Keratinocyte (primary cell): ENCODE measurements at places on chromosomes 4 and X. TPM values are rescaled to one million over a fixed set of nuclear protein-coding genes. Genes with fewer than 3 reads are reported as not detected.

DNA sequence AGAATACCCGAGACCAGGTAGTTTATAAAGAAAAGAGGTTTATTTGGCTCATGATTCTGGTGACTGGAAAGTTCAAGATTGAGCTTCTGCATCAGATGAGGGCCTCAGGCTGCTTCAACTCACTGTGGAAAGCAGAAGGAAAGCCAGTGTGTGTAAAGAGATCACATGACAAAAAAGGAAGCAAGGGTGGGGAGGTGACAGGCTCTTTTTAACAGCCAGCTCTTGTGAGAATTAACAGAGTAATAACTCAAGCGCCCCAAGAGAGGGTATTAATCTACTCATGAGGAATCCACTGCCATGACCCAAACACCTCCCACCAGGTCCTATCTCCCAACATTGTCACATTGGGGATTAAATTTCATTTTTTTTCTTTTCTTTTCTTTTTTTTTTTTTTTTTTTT is 6.3 kb upstream of the YIPF6 start:
- no peaks in the 10 kb centered on the region for H3K4me1 ChIP-seq
- no peak overlapping the region for H3K27ac ChIP-seq
- no peak overlapping the region for H3K4me3 ChIP-seq
- no peaks in the 10 kb centered on the region for H3K36me3 ChIP-seq

The MAGEB1 gene
- not detected in 3 replicates for polyA plus RNA-seq

The ZCCHC12 gene
- not detected in 3 replicates for polyA plus RNA-seq

The GABRG1 gene
- polyA plus RNA-seq, result not detected in 3 replicates

DNA sequence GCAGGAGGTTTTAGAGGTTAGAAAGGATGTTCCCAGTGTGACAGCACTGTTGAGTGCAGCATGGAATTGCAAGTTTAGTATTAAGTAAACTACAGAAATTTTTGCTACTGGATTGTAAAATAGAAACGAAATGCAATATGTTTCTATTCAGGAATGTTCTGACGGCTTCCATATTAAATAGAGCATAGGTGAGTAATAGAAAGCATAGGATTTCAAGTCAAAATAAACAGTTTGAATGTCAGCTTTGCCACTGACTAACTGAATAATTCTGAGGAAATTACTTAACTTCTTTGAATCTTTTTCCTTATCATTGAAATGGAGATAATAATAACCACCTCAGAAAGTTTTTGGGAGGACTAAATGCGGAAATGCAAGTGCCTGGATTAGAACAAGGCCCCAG is 331.9 kb upstream of the GK2 start:
- no peak overlapping the region for H3K27ac ChIP-seq
- DNase-seq, result no peak
- no peaks in the 10 kb centered on the region for H3K27me3 ChIP-seq

DNA sequence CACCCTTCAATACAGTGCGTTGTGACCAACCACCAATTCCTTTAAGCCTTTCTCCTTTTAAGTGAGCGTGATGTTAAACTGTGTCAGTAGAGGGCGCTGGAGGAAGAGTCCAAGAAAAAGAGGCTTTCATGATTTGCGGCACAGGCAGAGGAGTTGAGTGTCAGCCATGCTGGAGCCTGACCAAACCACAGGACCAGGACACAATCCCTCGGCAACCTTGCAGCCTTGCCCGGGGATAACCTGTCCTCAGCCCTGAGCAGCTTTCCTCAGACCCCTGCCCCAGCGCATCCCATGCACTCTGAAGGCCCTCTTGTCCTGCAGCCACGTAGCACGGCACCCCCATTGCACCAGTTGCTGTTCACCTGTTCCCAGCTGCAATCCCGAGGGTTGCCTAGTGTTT is 53.5 kb upstream of the SMIM31 start:
- H3K4me3 ChIP-seq, result no peak overlapping the region
- H3K27me3 ChIP-seq, result no peaks in the 10 kb centered on the region
- H3K27ac ChIP-seq, result no peak overlapping the region

The BGN gene
- 0.03 to 0.12 TPM (median 0.07 TPM) in 3 replicates for polyA plus RNA-seq

- no peaks in the 10 kb centered on the region for H3K36me3 ChIP-seq
- H3K27ac ChIP-seq, result no peak overlapping the region
- H3K4me1 ChIP-seq, result peaks cover 21% of the 10 kb centered on the region
- DNase-seq, result peak; percentile 15
- H3K4me3 ChIP-seq, result peak overlapping the region; percentile 29
- H3K27me3 ChIP-seq, result no peaks in the 10 kb centered on the region
Measured at GRCh38 chrX:103533511-103534216, 14.4 kb upstream of the RAB40A start.

GRCh38 chr4:74283614-74284013 is 24.7 kb upstream of the EPGN start:
- H3K36me3 ChIP-seq, result no peaks in the 10 kb centered on the region
- H3K27me3 ChIP-seq, result no peaks in the 10 kb centered on the region
- peak overlapping the region; percentile 50 for H3K27ac ChIP-seq
- H3K4me1 ChIP-seq, result peaks cover 33% of the 10 kb centered on the region
- DNase-seq, result peak; percentile 83
- no peak overlapping the region for H3K4me3 ChIP-seq

GRCh38 chrX:119784747-119785446 is 6.5 kb downstream of the RPL39 start:
- no peaks in the 10 kb centered on the region for H3K27me3 ChIP-seq
- peaks cover 9% of the 10 kb centered on the region for H3K4me1 ChIP-seq
- no peak overlapping the region for H3K27ac ChIP-seq
- H3K4me3 ChIP-seq, result no peak overlapping the region
- DNase-seq, result no peak

GRCh38 chr4:83267830-83268475 is 16.6 kb downstream of the COQ2 start:
- H3K4me1 ChIP-seq, result no peaks in the 10 kb centered on the region
- no peaks in the 10 kb centered on the region for H3K27me3 ChIP-seq
- no peak overlapping the region for H3K27ac ChIP-seq
- no peak overlapping the region for H3K4me3 ChIP-seq

DNA sequence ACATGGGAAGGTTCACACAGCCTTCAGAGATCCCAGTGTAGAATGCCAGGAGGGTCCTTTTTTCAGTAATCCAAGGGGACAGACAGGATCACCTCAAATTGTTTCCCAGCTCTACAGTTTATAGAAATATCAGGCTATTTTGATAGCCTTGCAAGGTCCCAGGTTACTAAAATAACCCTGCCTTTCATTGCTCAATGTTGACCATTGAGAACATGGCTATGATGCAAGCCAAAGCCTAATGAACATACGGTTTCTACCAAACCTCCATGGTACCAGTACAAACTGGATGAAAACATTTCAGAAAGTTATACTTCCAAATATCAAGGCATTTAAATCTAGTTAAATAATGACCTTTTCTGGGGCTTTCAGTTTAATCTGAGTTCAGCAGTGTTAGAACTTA is 151.5 kb downstream of the PLS3 start:
- no peaks in the 10 kb centered on the region for H3K36me3 ChIP-seq
- no peak for DNase-seq
- no peaks in the 10 kb centered on the region for H3K4me1 ChIP-seq
- H3K27me3 ChIP-seq, result no peaks in the 10 kb centered on the region

The RAB40A gene
- 0.02 to 0.63 TPM (median 0.33 TPM) in 3 replicates for polyA plus RNA-seq

The NOX1 gene
- not detected in 3 replicates for polyA plus RNA-seq

- H3K27me3 ChIP-seq, result no peaks in the 10 kb centered on the region
- H3K4me3 ChIP-seq, result no peak overlapping the region
- no peaks in the 10 kb centered on the region for H3K4me1 ChIP-seq
- H3K36me3 ChIP-seq, result no peaks in the 10 kb centered on the region
- DNase-seq, result no peak
Measured at GRCh38 chr4:33850371-33850902, 2393.9 kb downstream of the ARAP2 start.

- no peaks in the 10 kb centered on the region for H3K4me1 ChIP-seq
- H3K36me3 ChIP-seq, result no peaks in the 10 kb centered on the region
- H3K27ac ChIP-seq, result no peak overlapping the region
- no peak for DNase-seq
- no peak overlapping the region for H3K4me3 ChIP-seq
- H3K27me3 ChIP-seq, result no peaks in the 10 kb centered on the region
Measured at GRCh38 chr4:42636645-42636949, 20.3 kb downstream of the ATP8A1 start.

DNA sequence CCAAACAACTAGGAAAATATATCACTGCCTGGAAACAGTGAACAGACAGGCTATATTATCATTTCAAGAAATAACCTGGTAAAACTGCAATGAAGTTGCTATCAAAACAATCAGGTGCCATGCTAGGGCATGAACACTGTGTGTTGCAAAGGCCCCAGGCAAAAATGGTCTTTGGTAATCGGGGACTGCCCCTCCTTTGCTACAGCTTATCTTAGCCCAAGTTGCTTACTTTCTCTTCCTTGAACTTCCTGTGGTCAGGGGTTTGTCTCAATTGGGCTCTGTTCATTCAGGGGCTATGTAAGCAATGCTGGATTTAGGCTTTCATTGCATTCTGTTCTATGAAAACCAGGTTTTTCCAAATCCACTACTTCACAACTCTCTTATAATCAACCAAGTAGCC is 30.4 kb downstream of the SCML1 start:
- H3K27ac ChIP-seq, result no peak overlapping the region
- no peak overlapping the region for H3K4me3 ChIP-seq

DNA sequence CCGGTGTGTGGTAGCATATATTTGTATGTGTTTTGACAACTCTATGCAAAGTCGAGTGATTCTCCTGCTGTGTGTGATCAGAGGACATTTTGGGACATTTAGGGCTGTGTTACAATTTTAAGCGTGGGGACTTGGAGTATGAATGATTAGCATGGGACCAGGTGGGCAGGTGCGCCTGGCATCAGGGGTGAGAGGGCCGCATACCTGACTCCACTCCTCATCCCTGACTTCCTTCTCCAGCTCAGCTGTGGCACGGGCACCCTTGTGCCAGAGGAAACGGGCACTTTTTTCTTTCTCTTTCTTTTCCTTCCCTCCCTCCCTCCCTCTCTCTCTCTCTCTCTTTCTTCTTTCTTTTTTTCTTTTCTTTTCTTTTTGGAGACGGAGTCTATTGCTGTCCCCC is 15.7 kb upstream of the PLCXD1 start:
- H3K4me3 ChIP-seq, result no peak overlapping the region
- H3K27ac ChIP-seq, result no peak overlapping the region
- H3K27me3 ChIP-seq, result no peaks in the 10 kb centered on the region
- H3K36me3 ChIP-seq, result no peaks in the 10 kb centered on the region
- peaks cover 12% of the 10 kb centered on the region for H3K4me1 ChIP-seq
- no peak for DNase-seq

GRCh38 chr4:3466691-3467600 is 3.8 kb downstream of the DOK7 start:
- H3K36me3 ChIP-seq, result no peaks in the 10 kb centered on the region
- H3K4me1 ChIP-seq, result peaks cover 11% of the 10 kb centered on the region
- peaks cover 75% of the 10 kb centered on the region for H3K27me3 ChIP-seq
- H3K4me3 ChIP-seq, result no peak overlapping the region

GRCh38 chr4:40881851-40882250 is 132.1 kb downstream of the NSUN7 start:
- no peak for DNase-seq
- H3K27me3 ChIP-seq, result no peaks in the 10 kb centered on the region
- no peak overlapping the region for H3K27ac ChIP-seq
- H3K4me1 ChIP-seq, result no peaks in the 10 kb centered on the region
- H3K36me3 ChIP-seq, result peaks cover 21% of the 10 kb centered on the region

GRCh38 chr4:15690020-15690809 is 8.6 kb downstream of the FAM200B start:
- peak; percentile 64 for DNase-seq
- H3K4me3 ChIP-seq, result peak overlapping the region; percentile 15
- no peaks in the 10 kb centered on the region for H3K27me3 ChIP-seq
- H3K4me1 ChIP-seq, result peaks cover 50% of the 10 kb centered on the region
- H3K36me3 ChIP-seq, result peaks cover 11% of the 10 kb centered on the region
- peak overlapping the region; percentile 88 for H3K27ac ChIP-seq

- H3K4me1 ChIP-seq, result no peaks in the 10 kb centered on the region
- H3K27ac ChIP-seq, result no peak overlapping the region
- H3K27me3 ChIP-seq, result no peaks in the 10 kb centered on the region
- H3K36me3 ChIP-seq, result peaks cover 5% of the 10 kb centered on the region
- no peak for DNase-seq
Measured at GRCh38 chr4:74168841-74169240, 10.9 kb downstream of the MTHFD2L start.

DNA sequence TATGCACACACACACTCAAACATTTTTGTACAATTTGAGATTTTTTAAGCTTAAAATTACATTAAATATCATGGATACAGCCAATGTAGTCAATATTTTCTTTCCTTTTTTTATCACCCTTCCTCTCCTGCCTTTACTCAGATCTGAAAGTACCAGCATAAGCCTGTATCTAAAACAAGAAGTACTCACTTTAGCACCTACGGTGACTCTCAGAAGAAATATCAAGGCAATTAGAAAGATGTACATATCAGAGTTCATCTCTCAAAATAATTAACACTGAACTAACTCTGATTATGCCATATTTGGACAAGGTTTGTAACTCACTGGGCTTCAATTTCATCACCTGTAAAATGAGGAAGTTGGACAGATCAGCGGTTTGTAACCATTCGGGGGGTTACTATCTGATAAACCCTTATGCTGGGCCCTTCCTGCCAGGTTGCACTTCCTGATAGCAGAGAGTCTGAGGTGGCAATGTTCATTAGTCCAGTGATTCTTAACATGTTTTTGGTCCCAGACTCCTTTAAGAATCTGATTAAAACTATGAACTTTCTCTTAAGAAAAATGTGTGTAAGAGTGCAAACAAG is 5.7 kb upstream of the GPR174 start:
- H3K27me3 ChIP-seq, result no peaks in the 10 kb centered on the region
- H3K27ac ChIP-seq, result no peak overlapping the region
- no peak for DNase-seq
- H3K4me3 ChIP-seq, result no peak overlapping the region

DNA sequence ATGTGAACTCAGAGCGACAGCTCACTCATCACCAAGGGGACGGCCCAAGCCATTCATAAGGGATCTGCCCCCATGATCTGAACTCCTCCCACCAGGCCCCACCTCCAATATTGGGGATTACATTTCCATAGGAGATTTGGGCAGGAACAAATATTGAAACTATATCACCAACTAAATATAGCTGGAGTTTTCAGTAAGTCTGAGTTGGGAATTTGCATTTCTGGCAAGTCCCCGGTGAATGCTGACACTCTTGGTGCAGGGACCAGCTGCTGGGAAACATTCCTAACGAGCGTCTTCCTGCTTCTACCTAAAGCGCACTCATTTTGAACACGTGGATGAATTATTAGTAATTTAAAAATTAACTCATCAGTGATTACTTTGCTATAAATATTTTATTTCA is 13.2 kb downstream of the CLDN34 start:
- H3K27me3 ChIP-seq, result no peaks in the 10 kb centered on the region
- H3K36me3 ChIP-seq, result no peaks in the 10 kb centered on the region
- H3K4me1 ChIP-seq, result no peaks in the 10 kb centered on the region
- H3K27ac ChIP-seq, result no peak overlapping the region

- peak overlapping the region; percentile 83 for H3K4me3 ChIP-seq
- peak; percentile 53 for DNase-seq
- H3K36me3 ChIP-seq, result no peaks in the 10 kb centered on the region
- peaks cover 40% of the 10 kb centered on the region for H3K4me1 ChIP-seq
- peak overlapping the region; percentile 67 for H3K27ac ChIP-seq
Measured at GRCh38 chr4:176789955-176790354, 2.8 kb downstream of the VEGFC start.

DNA sequence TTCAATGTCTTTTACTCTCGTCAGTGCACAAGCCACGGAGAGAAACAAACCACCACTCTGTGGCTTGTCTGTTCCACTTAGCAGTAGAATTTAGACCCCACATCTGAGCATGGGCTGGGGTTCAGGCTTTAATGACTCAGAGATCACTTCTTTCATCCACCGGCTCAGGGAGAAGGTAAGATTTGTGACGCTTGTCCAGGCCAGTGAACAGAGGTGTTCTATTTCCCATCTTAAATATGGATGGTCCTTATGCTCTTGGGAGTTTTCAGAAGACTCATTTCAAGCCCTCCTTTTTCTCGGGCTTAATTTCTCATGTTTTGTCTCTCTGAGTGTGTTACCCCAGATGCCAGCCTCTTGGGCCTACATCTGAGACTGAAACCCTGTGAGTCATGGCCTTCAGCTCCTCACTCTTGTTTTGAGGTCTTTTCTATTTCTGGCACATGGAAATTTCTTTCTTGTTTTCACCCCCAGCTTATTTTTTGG is 127.4 kb upstream of the SFRP2 start:
- no peak overlapping the region for H3K4me3 ChIP-seq
- no peak overlapping the region for H3K27ac ChIP-seq
- H3K36me3 ChIP-seq, result no peaks in the 10 kb centered on the region
